ENCODE measurements at places on chromosomes 1 and 21.

- no peak for DNase-seq
Measured at GRCh38 chr1:26548841-26549240, 19.3 kb downstream of the RPS6KA1 start.

GRCh38 chr1:4027492-4028138, 127.5 kb upstream of the C1orf174 start:
- DNase-seq: no peak

DNA sequence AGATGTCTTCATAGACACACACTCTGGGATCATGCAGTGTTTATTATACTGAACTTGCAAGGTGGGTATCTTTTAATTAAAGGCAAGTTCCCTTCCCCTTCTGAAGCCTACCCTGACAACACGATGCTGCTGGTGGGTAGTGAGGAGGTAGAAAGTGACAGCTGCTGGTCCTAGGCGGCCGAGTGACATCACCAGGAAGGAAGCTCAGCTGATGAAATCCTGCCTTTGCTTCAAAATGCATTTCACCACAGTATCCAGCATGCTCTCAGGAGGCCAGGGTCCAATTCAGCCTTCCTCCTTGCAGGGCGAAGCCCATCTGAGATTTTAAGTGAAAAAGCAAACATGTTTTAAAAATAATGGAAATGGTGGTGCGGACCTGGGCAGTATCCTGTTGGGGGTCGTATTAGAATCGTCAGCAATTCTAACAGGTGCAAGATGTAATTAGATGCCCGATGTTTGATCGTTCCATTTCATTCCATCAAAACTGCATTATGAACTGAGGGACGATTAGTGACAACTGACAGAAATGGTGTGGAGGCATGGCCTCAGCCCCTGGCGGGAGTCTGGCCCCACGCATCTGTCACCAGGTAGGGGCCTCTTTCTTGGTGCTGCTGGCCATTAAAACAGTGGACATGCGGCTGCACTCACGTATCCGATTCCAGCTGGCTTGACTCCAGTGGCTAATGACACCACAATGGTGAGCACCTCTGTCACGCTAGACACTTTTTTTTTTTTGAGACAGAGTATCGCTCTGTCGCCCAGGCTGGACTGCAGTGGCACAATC, 324.8 kb upstream of the C1orf174 start:
- DNase-seq: no peak

- DNase-seq: no peak
Measured at GRCh38 chr1:221125976-221126375, 246.7 kb downstream of the HLX start.

- no peak for DNase-seq
Measured at GRCh38 chr1:156527584-156527983, 27.0 kb upstream of the MEF2D start.

DNA sequence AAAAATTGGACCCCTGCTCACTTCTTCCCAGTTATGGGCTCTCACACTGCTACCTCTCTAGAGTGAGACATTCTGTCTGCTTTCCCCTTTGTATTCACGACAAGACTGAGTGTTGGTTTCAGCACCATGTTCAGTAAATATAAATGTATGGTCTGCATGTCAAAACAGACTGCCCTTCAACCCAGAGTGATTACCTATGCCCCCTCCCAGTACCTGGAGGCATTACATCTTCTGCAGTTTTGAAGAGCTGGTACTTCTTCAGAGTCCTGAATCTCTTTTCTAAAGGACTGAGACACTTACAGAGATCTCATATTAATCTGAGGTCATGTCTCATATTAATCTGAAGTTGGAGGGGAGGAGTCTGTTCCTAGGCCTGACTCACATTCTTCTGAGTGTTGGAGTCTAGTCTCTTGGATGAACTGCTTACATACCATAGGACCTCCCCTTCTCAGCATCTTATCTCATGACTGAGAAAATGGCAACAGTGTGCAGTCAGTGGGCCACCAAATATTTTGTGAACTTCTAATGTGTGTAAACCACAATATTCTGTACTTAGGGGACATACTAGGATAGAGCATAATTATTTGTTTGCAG, 80.3 kb downstream of the RGL1 start:
- DNase-seq: no peak

DNA sequence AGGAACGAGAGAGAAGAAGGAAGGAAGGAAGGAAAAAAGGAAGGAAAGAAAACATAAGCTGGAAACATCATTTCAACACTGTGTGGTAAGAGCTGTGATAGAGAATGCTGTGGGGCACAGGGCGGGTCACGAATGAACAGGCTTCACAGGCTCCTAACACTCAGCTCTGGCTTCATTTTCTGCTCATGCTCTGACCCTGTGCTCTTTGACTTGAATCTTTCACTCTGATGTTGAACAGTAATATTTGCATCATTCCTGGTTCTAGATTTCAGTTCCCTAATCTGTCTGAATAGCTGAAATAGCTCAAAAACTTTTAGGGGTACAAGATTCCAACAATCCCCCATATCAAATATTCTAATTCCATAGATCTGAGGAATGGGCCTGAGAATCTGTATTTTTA, 207.3 kb downstream of the LHX8 start:
- no peak for DNase-seq

GRCh38 chr1:192201303-192201702, 43.0 kb downstream of the RGS18 start:
- no peak for DNase-seq

GRCh38 chr1:228502522-228502921, 15.3 kb downstream of the RNF187 start:
- no peak for DNase-seq

DNA sequence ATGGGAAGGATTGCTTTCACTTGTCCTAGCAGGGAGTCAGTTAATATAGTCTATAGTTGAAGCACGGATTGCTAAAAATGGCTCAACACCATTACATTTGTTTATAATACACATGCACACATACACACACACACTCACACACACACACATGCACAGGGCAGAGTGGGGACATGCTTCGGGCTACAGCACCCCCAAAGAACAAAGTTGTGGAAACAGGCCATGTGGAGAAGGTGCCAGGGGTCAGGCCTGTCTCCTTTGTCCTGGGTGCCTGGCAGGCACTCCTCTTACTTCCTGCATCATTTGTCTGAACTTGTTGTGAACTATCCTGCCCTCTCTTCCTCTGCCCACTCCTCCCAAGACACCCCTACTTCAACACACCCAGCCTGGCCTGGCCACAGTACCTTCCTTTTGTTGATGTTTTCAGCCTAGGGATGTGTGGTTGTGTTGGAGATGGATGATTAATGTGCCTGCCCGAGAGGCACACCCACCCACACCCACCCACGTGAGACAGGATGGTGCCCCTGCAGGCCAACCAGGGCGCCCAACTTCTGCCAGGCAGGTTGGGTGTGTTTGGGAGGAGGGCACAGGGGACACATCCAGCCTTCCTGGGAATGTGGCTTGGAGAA, 17.5 kb downstream of the RASSF5 start:
- DNase-seq: no peak

DNA sequence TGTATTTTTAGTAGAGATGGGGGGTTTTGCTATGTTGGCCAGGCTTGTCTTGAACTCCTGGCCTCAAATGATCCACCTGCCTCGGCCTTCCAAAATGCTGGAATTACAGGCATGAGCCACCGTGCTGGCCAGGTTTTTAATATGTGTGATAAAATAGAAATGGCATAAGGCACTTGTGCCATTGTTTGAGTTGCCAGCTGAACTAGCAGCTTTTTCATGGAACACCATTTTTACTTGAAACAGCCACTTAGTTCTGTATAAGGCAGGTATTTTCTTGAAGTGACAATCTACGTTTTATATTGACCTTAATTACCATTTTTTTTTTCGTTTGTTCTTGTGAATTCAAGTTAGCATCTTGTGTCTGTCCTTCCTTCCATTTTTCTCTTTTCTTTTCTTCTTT, 28.3 kb downstream of the MTF2 start:
- DNase-seq: no peak

- DNase-seq: no peak
Measured at GRCh38 chr1:203069030-203069747, 16.6 kb downstream of the MYOG start.

- no peak for DNase-seq
Measured at GRCh38 chr1:203161175-203161574, 14.5 kb downstream of the MYBPH start.

GRCh38 chr1:72105201-72105600, 177.1 kb downstream of the NEGR1 start:
- no peak for DNase-seq
